GM03348 (cell line): ENCODE measurements at places on chromosomes 3 and 15.

DNA sequence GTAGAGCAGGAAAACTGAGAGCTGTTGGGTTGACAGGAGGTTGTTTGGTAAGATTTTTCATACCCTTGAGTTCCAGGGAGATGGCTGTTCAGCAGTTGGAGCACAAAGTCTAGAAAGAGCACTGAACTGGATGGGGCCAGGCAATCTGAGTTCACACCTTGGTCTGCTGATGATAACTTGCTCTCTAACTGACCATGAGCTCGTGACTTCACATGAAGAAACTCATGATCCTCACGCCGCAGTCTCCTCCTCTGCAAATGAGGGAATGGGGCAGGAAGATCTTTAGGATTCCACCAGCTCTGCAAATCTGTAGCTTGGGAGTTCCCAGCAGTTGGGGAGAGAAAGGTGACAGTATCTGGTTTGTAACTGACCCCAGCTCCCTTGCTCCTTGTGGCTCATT is 33.7 kb downstream of the CORO2B start:
- no peak for DNase-seq

DNA sequence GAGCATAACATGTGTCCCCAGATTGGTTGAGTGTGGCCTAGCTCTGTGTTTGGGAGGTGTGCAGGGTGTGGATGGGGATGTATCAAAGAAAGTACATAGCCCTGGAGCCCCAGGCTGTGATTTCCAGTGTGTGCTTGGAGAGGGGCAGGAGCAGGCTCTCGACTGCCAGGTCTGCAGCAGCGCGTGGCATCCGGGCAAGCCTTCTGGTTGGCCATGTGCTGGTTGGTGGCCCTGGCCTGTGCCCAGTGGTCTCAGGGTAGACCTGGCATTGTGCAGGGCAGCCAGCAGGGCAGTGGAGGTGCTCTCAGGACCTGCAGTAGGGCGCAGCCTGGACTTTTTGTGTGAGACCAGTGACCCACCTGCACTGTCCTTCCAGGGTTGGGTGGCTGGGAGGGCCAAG is 231.5 kb downstream of the UBE3A start:
- no peak for DNase-seq

DNA sequence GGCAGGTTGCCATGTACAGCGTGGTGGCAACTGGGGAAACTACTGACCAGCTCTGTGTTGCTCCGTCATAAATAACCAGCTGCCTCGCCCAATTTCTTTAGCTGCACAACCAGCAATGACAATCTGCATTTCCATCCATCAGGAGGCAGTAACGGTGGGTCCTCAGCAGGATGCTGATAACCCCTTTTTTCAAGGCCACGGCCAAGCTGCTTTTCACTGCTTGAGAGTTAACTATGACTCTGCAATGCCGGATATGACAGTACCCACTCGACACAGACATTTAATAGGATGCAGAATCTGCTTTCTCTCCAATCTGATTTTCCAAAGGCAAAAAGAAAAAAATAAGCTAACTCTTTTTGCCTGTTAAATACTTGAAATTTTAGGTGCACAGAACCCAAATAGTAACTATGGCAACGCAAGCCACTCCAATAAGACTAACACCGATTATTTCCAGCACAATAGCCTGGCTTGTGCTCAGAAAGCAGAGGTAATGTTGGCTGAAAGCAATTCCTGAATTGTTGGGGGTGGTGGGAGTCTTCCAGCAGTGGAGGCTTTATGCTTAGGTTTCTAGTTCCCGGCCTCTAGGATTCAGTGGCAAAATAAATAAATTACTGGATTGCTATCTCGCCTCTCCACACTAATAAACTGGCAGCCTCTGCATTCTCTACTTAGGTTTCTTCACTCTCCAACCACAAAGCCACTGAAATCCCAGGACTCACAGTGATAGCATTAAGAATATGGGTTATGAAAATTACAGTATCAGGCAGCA is 31.2 kb upstream of the SRGAP3 start:
- DNase-seq = peak; percentile 35

GRCh38 chr3:66938338-66938963 is 59.7 kb upstream of the KBTBD8 start:
- DNase-seq = peak; percentile 67
